ENCODE measurements at places on chromosomes 7 and 10.

GRCh38 chr7:151599401-151600227 is 79.9 kb upstream of the RHEB start:
- DNase-seq: peak; percentile 80

DNA sequence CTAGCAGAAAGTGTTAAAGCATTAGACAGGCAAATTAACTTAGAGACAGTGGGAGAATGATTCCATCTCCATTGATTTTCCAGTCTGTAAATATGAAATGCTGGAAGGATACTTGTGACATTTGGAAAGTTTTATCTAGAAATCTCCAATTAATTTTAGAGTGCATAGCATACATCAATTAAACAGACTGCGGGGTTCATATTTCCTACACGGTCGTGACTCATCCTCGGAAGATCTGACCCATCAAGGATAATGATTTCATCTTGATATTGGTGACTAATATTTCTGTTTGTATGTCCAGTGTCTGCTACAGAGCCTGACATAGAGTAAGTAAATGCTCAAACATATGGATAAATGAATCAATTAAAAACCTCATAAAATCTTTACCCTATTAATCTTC is 474.9 kb downstream of the KCNMA1 start:
- DNase-seq: no peak

DNA sequence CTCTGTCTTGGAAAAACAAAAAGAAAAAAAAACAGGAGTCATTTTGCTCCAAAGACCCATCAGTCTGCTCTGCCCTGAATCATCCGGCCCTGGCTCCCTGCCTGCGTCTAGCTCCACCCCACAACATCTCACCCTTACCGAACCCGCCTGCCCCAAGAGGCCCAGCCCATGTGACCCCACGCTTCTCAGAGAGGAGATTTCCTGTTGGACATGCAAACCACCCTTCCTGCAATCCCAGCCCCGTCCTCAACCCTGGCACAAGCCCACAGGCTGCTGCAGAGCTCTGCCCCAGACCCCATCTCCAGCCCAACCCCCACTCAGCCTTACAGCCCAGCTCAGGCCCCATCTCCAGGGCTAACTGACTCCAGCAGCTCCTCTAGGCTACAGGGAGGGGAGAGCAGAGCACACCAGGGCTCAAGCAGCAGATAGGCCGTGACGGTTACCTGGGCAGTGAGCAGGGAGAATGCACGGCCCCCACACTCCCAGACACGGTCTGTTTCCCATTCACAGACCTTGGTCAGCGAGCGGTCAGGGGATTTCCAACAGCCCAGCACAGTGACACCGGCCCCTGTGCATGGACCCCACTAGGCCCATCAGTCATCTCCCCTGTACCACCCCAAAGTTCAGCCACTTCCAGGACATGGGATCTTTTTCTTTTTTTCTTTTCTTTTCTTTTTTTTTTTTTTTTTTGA is 69.9 kb upstream of the GTF2I start:
- DNase-seq: peak; percentile 93

DNA sequence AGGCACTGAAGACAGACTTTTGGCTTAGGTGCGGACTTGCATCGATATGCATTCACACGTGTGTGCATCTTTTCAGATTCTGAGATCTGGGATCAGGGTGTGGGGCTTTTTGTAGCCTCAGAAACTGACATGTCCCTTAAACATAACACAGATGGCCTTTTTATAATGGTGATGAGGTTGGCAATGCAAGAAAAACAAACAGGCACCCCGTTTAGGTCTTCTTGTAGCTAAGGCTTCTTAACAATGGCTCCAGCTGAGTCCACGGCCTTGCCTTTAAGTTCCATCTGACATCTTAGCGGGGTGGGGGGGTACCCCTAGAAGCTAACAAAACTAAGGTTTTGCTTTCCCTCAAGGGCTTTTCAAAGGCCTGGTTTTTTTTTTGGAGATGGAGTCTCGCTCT is 146.3 kb downstream of the PRPF18 start:
- no peak for DNase-seq

GRCh38 chr7:117045927-117046710 is 92.8 kb downstream of the ST7 start:
- DNase-seq: no peak

DNA sequence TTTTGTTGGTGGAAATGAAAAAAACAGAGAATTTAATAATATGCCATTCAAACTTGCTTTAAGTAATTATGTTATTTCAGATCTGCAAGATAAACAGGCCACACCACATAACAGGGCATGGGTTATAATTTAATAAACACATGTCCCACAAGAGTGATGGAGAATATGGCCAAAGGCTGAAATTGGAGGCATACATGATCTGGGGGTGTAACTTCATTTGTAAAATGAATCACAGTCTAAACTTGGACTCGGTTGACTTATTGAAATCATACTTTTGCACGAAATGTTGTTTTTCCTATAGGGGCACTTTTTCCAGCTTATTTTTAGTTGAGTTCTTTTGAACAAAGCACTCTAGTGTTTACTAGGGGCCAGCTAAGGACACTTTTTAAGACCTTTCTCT is 151.6 kb downstream of the TMEM26 start:
- DNase-seq: peak; percentile 37

DNA sequence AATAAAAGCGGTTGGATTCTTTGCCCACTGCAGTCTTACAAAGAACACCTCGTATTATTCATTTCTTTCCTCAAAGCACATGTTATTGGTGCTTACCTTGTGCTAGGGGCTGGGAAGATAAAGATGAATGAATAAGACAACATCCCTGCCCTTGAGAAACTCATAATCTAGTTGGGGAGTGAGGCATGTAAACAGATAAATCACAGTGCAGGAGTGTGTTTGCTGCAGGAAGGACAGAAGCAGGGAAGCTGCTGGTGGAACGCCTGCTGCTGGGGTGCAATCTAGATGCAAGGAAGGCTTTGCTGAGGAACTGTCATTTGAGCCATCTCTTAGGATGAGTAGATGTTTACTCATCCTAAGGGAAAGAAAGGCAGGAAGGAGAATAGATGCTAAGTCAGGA is 135.6 kb downstream of the TMEM178B start:
- DNase-seq: no peak

DNA sequence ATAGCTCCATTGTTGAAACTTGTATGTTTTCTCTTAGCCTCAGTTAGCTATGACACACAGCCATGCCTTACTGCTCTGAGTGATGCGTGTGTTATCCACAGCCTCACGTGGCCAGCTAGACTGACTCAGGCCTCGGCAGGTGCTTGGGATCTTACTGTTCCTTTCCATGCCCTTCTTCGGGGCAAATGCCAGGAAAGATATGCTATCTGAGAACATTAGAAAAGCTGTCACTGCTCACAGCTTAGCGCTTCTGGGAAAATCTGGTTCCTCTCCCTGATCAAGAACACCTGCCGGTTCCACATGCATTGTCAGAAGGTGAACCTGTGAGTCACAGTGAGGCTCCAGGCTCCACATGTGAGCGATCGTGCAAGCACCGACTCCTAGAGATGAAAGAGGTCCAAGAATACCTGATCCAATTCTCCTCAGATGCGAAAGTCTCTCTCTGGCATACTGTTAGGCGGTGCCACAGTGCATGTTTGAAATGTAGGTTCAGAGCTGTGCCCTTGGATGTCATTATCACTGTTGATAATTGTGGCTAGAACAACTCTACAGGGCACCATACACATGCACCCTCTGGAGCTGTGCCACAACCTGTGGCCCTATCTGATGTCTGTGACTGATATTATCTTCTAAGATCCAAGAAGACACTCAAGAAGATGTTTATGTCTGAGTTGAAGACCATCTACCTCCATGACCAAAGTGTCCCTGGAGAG is 247.8 kb upstream of the IGFBP3 start:
- no peak for DNase-seq

- DNase-seq: no peak
Measured at GRCh38 chr10:29559996-29560395, 74.8 kb downstream of the SVIL start.

- no peak for DNase-seq
Measured at GRCh38 chr7:909358-910329, 33.3 kb downstream of the GET4 start.

DNA sequence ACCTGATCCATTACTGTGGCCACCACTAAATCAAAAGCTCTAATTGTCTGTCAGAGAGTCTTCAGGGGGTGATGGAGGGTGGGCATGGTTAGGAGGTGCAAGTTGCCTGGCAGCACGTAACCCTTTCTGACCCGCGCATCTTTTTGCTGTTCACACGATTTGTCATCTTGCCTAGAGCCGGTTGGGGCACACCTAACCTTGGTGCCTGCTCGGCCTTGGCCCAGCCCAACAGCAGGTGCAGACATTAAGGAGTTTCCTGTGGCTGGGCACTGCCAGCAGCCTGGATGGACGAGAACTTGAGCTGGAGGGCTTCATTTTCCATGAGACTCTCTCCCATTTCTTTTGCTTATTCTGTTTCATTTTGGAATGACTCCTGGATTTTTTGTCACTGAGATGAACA is 41.0 kb upstream of the PTF1A start:
- no peak for DNase-seq

DNA sequence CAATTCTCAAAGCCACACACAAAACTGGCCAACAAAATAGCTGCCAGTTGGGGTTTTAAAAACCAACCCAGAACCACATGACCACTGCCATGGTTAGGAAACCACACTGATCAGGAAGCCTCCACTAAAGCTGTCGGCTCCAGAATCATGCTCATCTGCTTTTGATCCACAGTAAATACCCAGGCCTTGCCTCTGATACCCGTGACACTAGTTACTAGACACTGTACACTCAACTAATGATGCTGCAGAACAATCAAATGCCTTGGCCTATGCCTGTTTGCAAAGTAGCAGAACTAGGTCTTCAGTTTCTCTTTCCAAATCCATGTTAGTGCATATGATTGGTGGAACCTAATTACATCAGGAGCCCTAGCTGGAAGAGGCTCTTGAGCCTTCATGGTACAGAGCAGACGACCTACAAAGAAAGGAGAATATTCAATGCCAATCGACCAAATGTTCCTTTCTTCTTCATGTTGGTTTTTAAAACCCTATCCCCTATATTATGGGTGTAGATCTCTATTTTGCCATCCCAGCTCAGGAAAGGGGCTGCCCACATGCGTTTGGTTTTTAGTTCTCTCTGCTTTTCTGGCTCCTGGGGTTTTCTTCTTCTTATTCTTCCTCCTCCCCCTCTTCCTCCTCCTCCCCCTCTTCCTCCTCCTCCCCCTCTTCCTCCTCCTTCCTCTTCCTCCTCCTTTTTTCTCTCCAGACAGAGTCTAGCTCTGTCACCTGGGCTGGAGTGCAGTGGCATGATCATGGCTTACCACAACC is 76.6 kb downstream of the CNNM2 start:
- DNase-seq: no peak

Data from stromal cell of bone marrow (primary cell).